ENCODE measurements at places on chromosomes 1 and 21.

GRCh38 chr1:40782371-40782956 is 1.1 kb upstream of the KCNQ4 start:
- no peak for DNase-seq

- DNase-seq = no peak
These were observed 72.1 kb upstream of the SIM2 start for GRCh38 chr21:36626791-36627190.

GRCh38 chr1:212104586-212105325 is 69.2 kb downstream of the DTL start:
- no peak for DNase-seq

- DNase-seq = no peak
These were observed 61.1 kb downstream of the UCK2 start for GRCh38 chr1:165888552-165888920.

- no peak for DNase-seq
These were observed 93.5 kb downstream of the MRPL39 start for GRCh38 chr21:25513810-25514209.

DNA sequence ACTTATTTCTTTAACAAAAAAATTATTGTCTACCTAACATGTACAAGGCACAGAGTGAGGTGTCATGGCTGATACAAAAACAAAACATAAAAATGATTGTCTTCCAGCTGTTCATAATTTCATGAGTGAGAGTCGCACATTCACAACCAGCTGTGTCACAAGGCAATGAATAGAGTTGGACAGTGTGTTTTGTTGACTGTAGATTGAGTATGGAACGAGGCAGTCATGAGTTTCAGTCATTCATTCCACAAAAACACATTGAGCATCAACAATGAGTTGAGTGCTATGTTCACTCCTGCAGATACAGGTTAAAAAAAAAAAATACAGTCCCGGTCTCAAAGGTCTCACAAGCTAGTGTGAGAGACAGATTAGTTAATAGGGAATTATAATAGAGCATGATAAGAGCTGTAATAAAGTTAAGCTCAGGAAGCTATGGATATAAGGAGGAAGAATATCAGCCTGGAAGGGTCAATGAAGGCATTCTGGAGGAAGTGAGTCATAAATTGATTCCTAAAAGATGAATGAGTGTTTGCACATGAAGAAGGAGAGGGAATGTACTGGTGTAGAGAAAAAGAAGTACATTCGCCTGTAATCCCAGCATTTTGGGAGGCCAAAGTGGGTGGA is 47.8 kb upstream of the ARHGAP29 start:
- DNase-seq = no peak

DNA sequence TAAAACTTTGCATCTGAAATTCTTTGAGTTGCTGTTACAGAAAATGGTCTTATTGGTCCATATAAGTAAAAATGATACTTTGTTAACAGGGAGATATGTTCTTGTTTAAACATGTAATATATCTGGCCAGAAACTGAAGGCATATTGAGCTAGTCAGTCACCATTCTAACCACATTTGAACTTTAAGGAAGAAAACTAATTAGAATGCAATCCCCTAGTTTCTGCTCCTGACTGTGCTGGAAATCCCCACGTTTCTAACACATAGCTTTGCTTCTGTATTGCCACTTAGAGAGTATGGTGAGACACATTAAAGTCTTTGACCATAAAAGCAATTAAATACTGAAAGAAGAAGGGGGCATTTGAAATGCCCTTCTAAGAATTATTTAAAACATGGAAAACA is 32.1 kb upstream of the HIVEP3 start:
- DNase-seq = no peak

DNA sequence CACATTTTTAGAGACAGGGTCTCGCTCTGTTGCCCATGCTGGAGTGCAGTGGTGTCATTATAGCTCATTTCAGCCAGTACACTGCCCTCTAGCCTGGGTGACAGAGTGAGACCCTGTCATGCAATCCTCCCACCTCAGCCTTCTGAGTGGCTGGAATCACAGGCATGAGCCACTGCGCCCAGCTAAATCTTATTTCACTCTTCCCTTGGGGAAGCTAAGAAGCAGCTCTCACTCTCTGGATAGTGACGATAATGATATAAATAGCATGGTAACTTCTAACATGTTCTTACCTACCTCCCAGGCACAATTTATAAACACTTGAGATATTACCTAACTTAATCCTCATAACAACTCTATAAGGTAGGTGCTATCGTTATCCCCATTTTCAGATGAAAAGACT is 24.9 kb downstream of the IQGAP3 start:
- DNase-seq = no peak

DNA sequence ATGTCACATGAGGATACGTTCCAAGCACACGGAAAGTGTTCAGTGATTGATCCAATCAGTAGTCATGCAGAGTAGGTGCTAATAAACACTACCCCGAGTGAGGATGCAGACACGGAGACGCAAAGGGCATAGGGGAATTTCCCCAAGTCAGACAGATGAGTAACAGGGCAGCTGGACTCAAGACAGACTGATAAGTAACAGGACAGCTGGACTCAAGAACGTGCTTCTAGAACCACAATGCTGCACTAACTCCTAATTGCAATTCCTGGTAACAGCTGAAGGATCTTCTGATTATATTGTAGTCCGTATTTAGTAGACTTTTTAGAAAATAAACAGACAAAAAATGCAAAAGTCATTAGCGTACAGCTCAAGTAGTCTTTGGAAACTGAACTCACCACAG is 1.9 kb upstream of the OR2T10 start:
- DNase-seq = no peak

DNA sequence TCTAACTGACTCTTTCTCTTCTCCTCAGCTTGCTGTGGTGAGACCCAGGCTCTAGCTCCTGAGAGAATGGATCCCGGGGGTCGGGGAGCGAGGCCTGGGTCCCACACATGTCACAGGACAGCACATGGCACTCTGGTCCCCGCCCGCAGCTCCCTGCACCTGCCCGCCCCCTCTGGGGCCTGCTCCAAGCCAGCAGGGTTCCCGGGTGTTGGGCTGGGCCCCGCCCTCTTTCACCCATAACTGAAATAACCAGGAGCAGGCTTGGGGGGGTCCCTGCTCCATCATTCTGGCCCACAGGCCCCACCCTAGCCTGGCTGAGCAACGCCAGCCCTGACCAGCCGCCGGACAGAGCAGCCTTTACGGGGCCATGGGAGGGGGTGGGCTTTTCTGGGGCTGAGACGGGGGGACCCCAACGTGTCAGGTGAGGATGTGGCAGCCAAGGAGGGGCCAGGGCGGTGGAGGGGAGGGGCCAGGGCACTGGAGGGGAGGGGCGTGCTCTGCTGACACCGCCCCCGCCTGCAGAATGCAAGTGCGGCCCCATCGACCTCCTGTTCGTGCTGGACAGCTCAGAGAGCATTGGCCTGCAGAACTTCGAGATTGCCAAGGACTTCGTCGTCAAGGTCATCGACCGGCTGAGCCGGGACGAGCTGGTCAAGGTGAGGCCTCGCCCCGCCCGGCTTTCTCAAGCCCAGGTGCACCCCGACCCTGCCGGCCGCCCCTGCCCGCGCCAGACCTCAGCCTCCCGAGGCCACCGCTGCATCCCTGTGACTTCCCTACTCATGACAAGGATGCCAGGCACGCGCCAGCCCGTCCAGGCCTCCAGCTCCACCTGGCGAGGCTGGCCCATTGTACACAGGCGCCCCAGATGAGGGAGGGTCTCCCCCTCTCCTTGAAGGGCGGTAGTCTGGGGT is 19.4 kb downstream of the COL6A1 start:
- no peak for DNase-seq

GRCh38 chr1:150560011-150560438 is 10.8 kb downstream of the ADAMTSL4 start:
- DNase-seq = peak; percentile 58

- DNase-seq = no peak
These were observed 12.7 kb upstream of the CDK18 start for GRCh38 chr1:205491794-205492193.

All from stimulated activated CD4-positive, alpha-beta T cell treated with anti-CD3 and anti-CD28 coated beads, TNF-alpha, amount 100 ng/mL, for 24 hours (primary cell).